Activated CD8-positive, alpha-beta memory T cell treated with anti-CD3 and anti-CD28 coated beads, Interleukin-2, amount 10 ng/mL, durations not matched to agents 7 days and 5 days (primary cell): ENCODE measurements at places on chromosomes 1 and 21.

GRCh38 chr1:76070538-76070937, 4.0 kb upstream of the ST6GALNAC3 start:
- no peak for DNase-seq

DNA sequence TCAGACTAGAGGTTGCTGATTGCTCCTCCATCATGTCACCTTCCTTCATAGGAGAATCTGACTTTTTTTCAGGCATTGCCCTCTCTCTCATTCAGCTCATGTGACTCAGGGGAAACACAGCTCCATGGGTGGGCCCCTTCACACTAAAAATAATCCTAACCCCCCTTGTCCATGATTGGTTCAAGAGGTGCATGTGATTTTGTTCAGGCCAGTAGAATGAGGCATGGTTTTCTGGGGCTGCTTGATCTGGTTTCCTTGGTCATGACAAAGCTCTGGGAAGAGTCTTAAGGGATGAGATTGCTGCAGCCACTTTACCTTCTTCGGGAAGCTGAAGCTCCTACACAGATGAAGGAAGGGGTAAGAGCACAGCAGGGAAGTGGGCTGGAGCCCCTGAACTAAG, 56.3 kb downstream of the SPAG17 start:
- DNase-seq = no peak

- DNase-seq = no peak
Observed at GRCh38 chr21:35674895-35675470, 385.3 kb downstream of the SETD4 start.

DNA sequence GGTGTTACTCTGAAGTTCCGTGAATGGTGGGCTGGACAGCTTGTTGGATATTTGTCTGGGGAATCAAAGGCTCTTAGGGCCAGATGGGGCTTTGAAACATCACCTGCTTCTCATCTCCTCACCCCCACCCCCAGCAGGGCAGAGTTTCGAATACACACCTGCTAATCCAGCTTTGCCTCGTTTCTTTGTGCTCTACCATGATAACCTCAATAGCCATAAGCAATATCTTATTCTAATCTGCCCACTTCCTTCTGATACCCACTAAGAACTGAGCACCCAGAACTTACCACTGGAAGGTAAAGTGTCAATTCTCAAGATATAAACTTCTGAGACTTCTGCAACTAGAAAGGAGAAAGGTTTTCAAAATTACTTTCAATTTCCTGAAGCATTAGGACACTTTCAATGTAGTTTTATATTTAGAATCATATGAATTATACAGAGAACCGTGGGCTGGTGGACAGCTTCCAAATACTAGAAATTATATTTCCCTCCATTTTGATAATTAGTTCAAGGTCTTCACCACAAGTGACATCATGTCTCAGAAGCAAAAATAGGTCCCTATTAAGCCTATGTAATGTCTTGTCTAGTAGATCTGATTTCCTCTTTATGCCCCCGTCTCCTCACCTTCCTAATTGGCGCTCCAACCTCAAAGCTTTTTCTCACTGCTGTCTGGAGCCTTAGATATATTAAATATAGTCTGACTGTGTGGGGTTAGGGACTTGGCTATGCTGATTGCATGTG, 64.4 kb upstream of the NEK2 start:
- no peak for DNase-seq
